ENCODE measurements at places on chromosomes 2 and 18. TPM values are rescaled to one million over a fixed set of nuclear protein-coding genes. Genes with fewer than 3 reads are reported as not detected.
A peak's percentile ranks its signal among the peaks of the same experiment; 100 is the strongest.

- DNase-seq = no peak
Measured at GRCh38 chr2:190405070-190405469, 3.1 kb upstream of the MFSD6 start.

GCG gene
- total RNA-seq = not detected

GRCh38 chr2:129299338-129299737 lies 680.1 kb upstream of the RAB6C start:
- no peak for DNase-seq

GRCh38 chr2:10706033-10706432 lies 15.4 kb upstream of the ATP6V1C2 start:
- DNase-seq = no peak

DNA sequence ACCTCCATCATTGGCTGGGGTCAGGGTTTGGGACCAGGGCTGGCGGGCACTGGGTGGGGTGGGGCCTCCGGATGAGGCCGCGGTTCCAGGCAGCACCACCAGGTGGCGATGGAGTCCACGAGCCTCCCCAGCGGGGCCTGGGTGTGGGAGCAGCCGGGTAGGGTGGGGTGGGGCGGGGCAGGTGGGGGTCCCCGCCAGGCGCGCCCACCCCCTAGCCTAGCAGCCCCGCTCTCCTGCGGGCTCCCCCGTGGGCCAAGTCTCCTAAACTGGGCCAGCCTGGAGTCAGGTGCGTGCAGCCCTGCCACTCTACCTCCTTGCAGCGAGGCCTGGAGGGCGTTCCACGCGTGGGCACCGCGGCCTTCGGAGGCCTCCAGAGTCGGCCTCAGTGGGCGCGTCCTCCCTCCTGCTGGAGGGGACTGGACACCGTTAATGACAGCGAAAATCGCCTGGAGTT lies 187.5 kb downstream of the TWIST2 start:
- no peak for DNase-seq

DNA sequence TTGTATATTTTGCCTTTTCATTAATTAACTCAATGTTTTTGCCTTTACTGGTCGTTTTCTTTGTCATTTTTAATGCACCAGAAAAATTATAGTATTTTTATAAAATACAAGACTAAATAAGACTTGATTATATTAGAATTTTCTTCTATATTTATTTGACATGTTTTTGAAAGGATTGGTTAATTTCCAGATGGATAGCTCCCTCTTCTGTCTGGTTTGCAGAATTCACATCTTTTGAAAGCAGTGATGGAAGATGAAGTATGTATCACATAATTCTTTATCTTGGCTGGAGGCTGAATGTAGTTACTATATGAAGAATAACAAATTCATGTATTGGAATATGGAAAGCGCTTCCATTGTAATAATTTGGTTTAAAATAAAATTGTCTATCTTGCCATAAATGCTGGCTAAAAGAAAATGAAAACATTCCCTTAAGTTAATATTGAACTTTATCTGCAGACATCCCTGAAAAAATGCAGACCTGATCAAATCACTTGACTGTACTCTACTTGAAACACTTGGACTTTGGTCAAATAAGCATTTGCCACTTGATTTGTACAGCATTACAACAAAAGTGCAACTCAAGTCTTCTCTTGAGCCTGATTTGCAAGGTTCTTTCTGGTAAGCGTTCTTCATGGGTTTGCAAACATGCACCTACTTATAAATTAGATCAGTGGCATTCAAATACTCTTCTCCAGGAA lies 86.3 kb upstream of the EFEMP1 start:
- no peak for DNase-seq

GRCh38 chr2:45585267-45585861 lies 25.7 kb downstream of the SRBD1 start:
- peak; percentile 71 for DNase-seq
